NCI-H510A treated with DMSO at 0.1 percent for 48 hours (cell line): ENCODE measurements at places on chromosomes 6 and 20.

- no peak for DNase-seq
Observed at GRCh38 chr6:74765486-74765885, 440.4 kb downstream of the COL12A1 start.

GRCh38 chr6:10409233-10409721, 5.6 kb downstream of the TFAP2A start:
- DNase-seq, result no peak

- DNase-seq, result peak; percentile 12
Observed at GRCh38 chr6:96899019-96899418, 1.3 kb upstream of the NDUFAF4 start.

DNA sequence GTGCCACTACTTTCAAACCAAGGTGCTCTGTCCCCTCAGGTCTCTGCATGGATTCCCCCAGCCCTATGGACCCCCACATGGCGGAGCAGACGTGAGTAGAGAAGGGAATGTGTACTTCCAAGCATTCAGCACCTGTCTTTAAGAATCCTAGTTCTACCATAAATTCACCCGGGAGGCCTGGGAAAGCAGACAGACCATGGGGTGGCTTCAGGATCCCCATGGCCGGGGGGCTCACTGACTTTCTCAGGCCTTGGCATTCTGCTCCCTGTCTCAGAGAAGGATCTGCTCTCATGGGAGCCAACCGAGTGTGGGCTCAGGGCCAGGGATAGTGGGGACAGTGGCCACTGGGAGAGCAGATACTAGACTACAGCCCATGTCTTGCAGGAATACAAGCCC, 2.3 kb downstream of the CDC25B start:
- DNase-seq, result no peak

- DNase-seq, result no peak
Observed at GRCh38 chr6:40352527-40353170, 234.5 kb downstream of the LRFN2 start.

GRCh38 chr20:36506253-36506652, 35.1 kb upstream of the MYL9 start:
- no peak for DNase-seq

GRCh38 chr6:25953733-25954132, 8.9 kb upstream of the TRIM38 start:
- no peak for DNase-seq

DNA sequence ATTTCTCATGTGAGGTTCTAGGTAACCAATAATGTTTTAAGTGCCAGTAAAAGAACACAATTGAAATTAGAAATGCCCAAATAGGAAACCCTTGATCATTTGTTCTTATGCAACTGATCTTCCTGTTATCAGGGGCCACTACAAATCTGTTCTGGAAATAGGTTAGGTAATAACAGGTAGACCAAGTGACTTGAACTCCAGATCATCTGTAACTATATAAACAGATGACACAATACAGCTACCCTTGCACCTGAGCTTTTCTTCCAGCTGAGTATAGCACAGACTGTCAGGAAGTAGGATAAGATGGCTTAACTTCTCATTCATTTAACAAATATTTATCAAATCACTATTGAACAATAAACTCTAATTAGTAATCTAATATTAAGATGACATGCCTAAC, 52.5 kb downstream of the MAN1A1 start:
- DNase-seq, result no peak

DNA sequence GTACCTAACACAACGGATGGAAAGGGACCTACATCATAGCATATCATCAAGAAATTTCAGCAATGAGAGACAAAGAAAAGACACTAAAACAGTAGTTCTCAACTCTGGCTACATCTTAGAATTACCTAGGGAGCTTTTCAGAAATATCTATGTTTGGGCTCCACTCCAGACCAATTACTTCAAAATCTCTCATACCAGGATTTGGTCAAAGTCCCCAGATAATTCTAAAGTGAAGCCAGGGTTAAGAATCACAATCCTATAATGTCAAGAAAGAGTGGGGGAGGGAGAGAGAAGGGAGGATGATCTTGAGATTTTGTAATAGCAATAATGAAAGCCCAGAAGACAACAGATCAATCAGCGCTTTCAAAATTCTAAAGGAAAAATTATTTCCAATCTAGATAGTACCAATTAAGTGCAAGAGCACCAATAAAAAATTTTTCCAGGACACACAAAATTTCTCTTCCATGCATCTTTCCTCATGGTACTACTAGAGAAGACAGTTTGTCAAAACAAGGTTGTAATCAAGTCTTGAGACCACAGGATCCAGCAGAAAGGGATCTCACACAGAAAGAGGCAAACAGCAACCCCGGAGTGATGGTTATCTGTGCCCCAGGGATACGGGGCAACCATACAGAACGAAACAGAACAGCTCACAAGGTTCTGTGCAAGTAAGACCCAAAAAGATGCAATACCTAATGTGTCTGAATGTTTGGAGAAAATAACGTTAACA, 152.9 kb upstream of the DST start:
- DNase-seq, result no peak

DNA sequence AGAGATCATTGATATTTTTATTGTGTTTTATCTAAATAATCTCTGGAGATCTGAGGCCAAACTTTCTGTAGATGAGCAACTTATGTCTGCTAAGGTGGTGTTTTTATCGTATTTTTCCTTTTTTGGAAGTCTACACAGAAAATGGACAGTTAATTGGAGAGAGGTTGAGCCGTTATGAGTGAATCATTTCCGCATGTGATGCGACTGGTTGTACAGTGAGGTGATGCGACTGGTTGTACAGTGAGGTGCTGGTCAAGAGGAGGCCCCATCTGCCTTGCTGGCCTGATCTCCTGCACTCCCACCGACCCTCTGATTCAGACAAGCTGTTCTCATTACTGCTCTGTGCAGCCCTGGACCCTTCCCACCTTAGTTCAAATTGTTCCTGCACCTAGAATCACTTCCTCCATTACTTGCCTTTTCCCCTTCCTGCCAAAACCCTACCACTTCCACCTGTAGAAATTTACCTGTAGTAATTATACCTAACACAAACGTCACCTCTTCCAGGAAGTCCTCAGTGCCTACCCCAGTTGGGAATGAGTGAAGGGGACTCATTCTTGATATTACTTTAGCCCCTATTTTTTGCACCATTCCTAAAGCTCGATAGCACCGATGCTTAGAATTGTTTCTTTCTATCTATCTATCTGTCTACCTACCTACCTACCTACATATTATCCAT, 100.3 kb downstream of the ZDHHC14 start:
- no peak for DNase-seq

DNA sequence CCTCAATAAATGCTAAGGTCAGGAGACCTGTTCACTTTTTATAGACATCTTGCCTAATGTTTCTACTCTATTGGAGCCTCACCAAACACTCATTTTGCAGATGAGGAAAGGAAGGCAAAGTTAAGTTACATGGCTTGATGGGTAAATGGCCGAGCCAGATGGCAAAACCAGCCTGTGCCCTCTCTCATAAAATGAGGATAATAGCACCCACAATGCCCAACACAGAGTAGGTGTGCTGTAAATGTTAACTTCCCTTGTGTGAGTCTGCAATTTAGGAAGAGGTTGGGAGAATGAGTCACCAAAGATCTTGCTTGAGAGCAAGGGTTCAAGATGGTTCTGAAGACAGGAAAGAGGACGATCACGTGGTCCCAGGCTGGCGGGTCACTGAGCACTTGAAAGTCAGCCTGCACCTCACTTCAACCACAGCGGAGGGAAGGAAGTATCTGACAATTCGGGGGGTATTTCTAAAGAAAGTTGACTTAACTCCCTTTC, 3.3 kb downstream of the KCNK5 start:
- no peak for DNase-seq

GRCh38 chr20:44111712-44112335, 75.2 kb downstream of the JPH2 start:
- no peak for DNase-seq

DNA sequence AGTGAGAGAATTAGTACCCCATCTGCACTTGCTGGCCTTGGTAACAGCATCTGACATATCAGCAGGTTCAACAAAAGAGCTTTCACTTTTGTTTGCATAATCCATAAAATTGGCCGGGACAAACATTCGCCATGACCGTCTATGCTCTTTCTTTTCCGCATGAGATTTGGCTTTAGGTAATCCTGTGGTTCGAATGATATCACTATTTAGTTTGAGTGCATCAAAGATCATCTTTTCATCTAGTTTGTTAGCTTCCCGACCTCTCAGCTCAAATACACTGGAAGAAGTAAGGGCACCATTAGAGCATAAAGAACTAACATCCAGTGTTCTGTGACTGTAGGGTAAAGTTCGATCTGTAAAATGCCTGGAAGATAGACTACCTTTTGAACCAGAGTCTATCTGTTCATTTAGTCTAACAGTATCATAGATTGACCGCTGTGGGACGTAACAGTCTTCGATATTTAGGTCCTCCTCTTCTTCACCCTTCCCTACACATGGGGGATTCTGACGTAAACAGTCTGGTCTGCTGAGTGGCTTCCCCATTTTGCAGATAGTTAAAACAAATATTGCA, 101.6 kb downstream of the DST start:
- peak; percentile 93 for DNase-seq

- DNase-seq, result no peak
Observed at GRCh38 chr6:125001684-125002405, 39.6 kb downstream of the RNF217 start.

GRCh38 chr6:36852481-36853147, 13.4 kb upstream of the CPNE5 start:
- DNase-seq, result no peak
